ENCODE measurements at places on chromosomes 2 and 18. TPM values are rescaled to one million over a fixed set of nuclear protein-coding genes. Genes with fewer than 3 reads are reported as not detected.

Gene CTAGE1
- total RNA-seq, result not detected

Gene TBR1
- 0.01 TPM for total RNA-seq

Gene SATB2
- 3.9 TPM for total RNA-seq

Gene MAP3K19
- total RNA-seq, result not detected

Gene NYAP2
- not detected for total RNA-seq

Gene UBE2E3
- total RNA-seq, result 73.1 TPM

Gene CRACDL
- total RNA-seq, result 5.1 TPM

Gene TRIB2
- total RNA-seq, result 0.51 TPM

Gene SPATA3
- not detected for total RNA-seq

Gene CRYBA2
- total RNA-seq, result not detected

Gene CABLES1
- 15.2 TPM for total RNA-seq

Gene GNAL
- 8.4 TPM for total RNA-seq

Gene ASB18
- total RNA-seq, result not detected

Gene NGEF
- 16.2 TPM for total RNA-seq

Gene TUBA4A
- total RNA-seq, result 286 TPM

Gene HOXD1
- 0.25 TPM for total RNA-seq

Gene NOSTRIN
- 1.9 TPM for total RNA-seq

Gene IL1RL2
- total RNA-seq, result not detected

Gene AMMECR1L
- 16.1 TPM for total RNA-seq

Gene INPP4A
- 9.8 TPM for total RNA-seq

Gene PKDCC
- 21.2 TPM for total RNA-seq

Gene CIDEA
- not detected for total RNA-seq

Gene CAPN10
- total RNA-seq, result 22.2 TPM

Gene GAREM1
- total RNA-seq, result 8.2 TPM

Gene KLHL41
- 0.15 TPM for total RNA-seq

Gene RAB1A
- total RNA-seq, result 231 TPM

Gene PRKRA
- total RNA-seq, result 29.9 TPM

Gene CCDC68
- 5.8 TPM for total RNA-seq

Gene PCARE
- not detected for total RNA-seq

Gene NOTO
- not detected for total RNA-seq

Gene ELOA2
- total RNA-seq, result not detected

Gene TRAPPC8
- total RNA-seq, result 13.5 TPM

Gene GPATCH11
- total RNA-seq, result 11.2 TPM

Gene CDK5R2
- 8.8 TPM for total RNA-seq

Gene MYCN
- not detected for total RNA-seq

Gene IL36RN
- 0.12 TPM for total RNA-seq

Gene GALNT3
- not detected for total RNA-seq
